Activated T-cell treated with anti-CD3 and anti-CD28 coated beads, Interleukin-2, amount 50 U/mL, for 72 hours (primary cell): ENCODE measurements at places on chromosomes 16 and 17. TPM values are rescaled to one million over a fixed set of nuclear protein-coding genes. Genes with fewer than 3 reads are reported as not detected.

Gene RNU2-1
- 5,082 TPM for total RNA-seq

Gene DUS1L
- 121 TPM for total RNA-seq

Gene EPX
- total RNA-seq: not detected

Gene ITGAL
- total RNA-seq: 517 TPM

DNA sequence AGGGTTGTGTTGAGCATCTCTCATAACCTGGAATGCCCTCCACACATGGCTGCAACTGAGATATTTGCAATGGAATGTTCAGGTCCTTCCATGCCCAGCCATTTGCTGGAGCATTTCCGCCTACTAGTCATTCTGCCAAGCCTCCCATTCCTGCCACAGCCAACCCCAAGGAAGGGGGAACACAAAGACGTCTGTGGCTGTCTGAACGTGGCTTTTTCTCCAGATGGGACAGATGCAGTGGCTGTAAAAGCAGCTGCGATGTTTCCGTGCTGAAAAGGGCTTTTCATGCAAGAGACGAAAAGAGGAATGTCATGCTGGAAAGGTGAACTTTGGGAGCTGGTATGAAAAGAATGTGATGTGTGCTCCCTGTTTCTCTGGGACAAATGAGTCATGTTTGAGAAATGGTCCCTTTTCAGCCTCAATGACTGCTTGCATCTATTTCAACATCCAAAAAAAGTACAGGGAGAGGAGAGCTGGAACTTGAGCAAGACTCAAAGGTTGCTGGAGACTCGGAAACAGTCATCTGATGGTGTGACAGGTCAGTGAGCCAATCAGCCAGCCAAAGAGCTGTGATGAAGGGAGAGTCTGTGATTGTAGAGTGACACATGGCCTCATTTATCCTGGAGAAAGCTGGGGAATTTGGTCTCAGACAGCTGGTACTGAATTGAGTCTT lies 208.9 kb downstream of the SHISA9 start:
- no peaks in the 10 kb centered on the region for H3K27me3 ChIP-seq
- no peak overlapping the region for H3K27ac ChIP-seq
- DNase-seq: no peak
- H3K4me1 ChIP-seq: no peaks in the 10 kb centered on the region

- no peaks in the 10 kb centered on the region for H3K27me3 ChIP-seq
- H3K4me1 ChIP-seq: peaks cover 5% of the 10 kb centered on the region
- no peak overlapping the region for H3K27ac ChIP-seq
- no peak overlapping the region for H3K4me3 ChIP-seq
These were observed 68.5 kb downstream of the WWP2 start for GRCh38 chr16:69830534-69831211.

GRCh38 chr16:8305201-8305600 lies 285.1 kb downstream of the TMEM114 start:
- no peak overlapping the region for H3K4me3 ChIP-seq
- H3K36me3 ChIP-seq: no peaks in the 10 kb centered on the region
- DNase-seq: no peak
- no peaks in the 10 kb centered on the region for H3K4me1 ChIP-seq
- H3K27ac ChIP-seq: no peak overlapping the region

GRCh38 chr17:51818777-51819176 lies 339.7 kb downstream of the CA10 start:
- peak overlapping the region; percentile 15 for H3K4me3 ChIP-seq
- H3K27ac ChIP-seq: peak overlapping the region; percentile 47
- H3K36me3 ChIP-seq: no peaks in the 10 kb centered on the region
- no peaks in the 10 kb centered on the region for H3K27me3 ChIP-seq
- H3K4me1 ChIP-seq: peaks cover 4% of the 10 kb centered on the region

GRCh38 chr16:31238041-31238440 lies 21.1 kb upstream of the PYDC1 start:
- H3K4me3 ChIP-seq: no peak overlapping the region
- H3K27me3 ChIP-seq: no peaks in the 10 kb centered on the region
- H3K27ac ChIP-seq: no peak overlapping the region
- no peak for DNase-seq

DNA sequence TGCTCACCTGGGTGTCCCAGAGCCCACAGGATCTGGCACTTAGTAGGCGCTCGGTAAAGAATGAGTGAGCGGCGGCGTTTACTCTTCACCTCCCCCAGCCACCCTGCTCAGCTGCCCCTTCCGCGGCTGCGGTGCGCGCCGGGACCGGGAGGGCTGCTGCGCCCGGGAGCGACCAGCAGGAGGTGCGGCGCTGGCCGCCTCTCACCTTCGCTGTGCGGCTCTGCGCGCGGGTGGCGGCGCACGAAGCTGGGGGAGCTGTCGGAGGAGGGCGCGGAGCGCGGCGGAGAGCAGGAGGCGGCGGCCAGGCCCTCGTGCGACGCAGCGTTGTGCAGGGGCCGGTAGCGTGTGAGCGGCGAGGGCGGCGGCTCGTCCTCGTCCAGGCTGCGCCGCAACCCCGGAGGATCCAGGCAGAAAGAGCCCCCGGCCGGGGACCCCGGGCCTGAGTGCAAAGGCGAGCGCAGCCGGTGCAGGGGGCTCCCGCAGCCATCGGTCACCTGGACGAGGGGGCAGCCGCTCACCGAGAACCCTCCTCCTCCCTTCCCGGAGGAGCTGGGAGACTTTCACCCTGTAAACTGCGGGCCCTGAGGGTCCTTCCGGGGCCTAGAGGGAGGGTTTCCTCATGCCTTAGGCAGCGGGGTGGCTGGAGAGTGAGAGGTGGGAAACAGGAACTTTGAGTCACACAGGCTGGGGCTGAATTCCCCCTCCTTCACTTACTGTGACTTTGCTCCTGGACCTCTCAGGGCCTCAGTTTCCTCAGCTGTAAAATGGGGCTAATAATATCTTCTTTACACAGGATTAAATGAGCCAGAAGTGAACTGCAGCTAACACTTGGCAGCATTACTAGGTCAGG lies 12.5 kb downstream of the SAMD14 start:
- DNase-seq: peak; percentile 79
- no peaks in the 10 kb centered on the region for H3K36me3 ChIP-seq
- peaks cover 52% of the 10 kb centered on the region for H3K27me3 ChIP-seq
- no peak overlapping the region for H3K27ac ChIP-seq

- no peak overlapping the region for H3K27ac ChIP-seq
- H3K27me3 ChIP-seq: no peaks in the 10 kb centered on the region
- no peak overlapping the region for H3K4me3 ChIP-seq
These were observed 79.8 kb downstream of the ZNF423 start for GRCh38 chr16:49776085-49776595.

DNA sequence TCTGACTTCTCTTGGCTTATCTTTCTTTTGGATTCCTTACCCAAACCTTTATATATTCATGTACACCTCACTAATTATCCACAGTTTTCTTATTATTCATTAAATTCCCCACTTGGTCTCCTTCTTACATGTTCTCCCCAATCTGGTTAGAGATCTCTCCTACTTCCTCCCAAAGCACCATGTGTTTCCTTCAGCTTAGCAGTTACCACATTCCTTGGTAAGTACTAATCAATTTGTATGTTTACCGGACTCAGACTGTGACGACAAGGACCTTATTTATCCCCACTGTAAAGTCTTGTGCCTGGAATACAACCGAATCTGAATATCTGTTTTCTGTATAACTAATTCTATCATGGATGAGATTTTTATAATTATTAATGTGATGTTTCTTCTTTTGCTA lies 389.5 kb downstream of the KCNJ2 start:
- no peaks in the 10 kb centered on the region for H3K36me3 ChIP-seq
- H3K4me3 ChIP-seq: no peak overlapping the region
- no peaks in the 10 kb centered on the region for H3K4me1 ChIP-seq
- no peak for DNase-seq

- no peaks in the 10 kb centered on the region for H3K4me1 ChIP-seq
- no peak overlapping the region for H3K4me3 ChIP-seq
- H3K27ac ChIP-seq: no peak overlapping the region
- H3K36me3 ChIP-seq: no peaks in the 10 kb centered on the region
- no peaks in the 10 kb centered on the region for H3K27me3 ChIP-seq
These were observed 174.8 kb downstream of the C16orf78 start for GRCh38 chr16:49548325-49548970.

DNA sequence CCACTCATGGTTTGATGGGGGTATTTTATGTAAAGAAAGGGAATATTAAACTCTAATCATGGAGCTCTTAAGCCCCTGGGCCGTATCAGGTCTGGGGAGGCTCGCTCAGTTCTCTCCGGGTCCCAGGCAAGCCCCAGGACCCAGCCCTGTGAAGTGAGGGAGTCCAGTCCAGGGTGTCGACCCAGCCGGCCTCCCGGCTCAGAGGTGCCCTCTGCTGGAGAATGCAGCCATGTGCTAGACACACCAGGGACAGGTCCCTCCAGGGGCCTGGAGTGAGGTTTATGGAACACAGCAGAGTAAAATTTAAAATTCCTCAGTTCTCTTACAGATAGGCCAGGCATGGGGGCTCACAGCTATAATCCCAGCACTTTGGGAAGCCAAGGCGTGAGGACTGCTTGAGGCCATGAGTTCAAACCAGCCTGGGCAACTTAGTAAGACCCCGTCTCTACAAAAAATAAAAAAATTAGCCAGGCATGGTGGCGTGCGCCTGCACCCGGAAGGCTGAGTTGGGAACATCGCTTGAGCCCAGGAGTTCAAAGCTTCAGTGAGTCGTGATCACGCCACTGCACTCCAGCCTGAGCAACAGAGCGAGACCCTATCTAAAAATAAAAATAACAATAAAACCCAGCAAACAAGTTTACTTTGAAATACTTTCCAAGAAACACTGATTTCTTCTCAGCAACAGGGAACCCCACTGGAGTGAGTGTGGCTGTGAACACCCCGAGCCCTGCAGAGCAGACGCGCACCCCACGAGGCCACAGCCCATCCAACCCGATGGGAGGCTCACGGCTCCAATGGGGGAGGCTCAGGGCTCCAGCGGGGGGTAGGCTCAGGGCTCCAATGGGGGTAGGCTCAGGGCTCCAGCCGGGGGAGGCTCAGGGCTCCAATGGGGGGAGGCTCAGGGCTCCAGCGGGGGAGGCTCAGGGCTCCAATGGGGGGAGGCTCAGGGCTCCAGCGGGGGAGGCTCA lies 72.2 kb downstream of the ZNF778 start:
- DNase-seq: peak; percentile 76
- no peaks in the 10 kb centered on the region for H3K27me3 ChIP-seq
- H3K27ac ChIP-seq: peak overlapping the region; percentile 50
- H3K4me3 ChIP-seq: no peak overlapping the region

DNA sequence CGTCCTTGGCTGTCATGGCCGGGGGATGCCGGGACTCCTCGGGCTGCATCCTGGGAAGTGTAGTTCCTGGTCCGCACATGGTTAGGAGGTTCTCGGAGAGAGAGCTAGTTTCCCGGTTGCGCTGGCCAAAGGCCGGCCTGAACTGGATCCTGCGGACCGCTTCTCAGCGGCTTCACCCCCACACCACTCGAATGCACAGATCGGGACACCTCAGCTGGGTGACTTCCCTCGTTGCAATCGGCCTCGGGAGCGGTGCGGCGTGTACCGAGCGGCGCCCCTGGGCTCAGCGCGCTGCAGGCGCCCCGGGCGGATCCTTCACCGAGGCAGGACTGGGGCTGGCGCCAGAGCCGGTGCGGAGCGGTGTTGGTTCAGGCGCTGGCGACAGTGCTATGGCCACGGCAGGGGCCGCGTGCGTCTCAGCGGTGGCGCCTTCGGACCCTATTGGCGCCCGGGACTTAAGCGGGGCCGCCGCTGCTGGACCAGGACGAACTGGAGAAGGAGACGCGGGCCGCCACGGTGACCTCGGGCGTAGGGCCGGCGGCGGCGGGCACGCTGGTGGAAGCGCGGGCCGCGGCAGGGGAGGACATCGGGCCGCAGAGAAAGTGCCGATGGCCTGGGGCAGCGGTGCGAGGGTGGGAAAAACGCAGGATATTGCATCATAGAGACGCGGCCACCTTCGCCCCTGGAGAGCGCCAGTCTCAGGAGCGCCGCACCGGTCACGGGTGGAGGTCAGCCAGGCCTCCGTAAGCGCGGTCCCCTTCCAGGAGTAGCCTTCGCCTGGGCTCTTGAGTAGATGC lies 11.4 kb downstream of the ZNF629 start:
- H3K4me1 ChIP-seq: peaks cover 37% of the 10 kb centered on the region
- peak overlapping the region; percentile 91 for H3K4me3 ChIP-seq
- H3K27ac ChIP-seq: no peak overlapping the region
- H3K36me3 ChIP-seq: peaks cover 3% of the 10 kb centered on the region

DNA sequence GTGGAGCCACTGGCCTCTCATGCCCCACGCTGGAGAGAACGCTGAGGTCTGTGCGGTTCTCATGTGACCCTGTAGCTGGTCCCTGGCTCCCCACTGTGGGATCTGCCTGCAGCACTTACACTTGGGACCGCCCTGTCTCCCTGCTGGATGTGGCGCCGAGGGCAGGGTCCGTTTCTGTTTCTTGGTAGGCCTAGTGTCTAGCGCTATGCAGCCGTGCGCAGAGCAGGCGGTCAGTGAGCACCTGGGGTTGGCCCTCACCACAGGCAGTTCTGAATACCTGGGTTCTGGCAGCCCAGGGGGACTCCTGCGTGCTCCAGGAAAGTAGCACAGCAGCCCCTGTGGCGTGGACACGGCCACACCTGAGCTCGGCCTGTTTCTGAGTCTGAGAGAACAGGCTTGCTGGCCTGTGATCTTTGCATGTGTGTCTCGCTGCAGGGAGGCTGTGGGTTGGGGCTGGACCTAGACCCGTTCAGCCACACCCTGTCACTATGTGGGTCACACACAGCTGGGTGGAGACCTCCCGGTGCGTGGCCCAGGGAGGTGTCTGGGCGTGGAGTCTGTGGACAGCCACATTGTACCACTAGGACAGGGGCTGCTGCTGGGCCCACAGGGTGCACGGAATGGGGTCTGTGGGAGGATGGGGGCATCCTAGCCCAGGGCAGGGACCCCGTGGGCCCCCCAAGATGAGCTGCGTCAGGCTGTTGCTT lies 2.8 kb downstream of the CAPN15 start:
- H3K4me3 ChIP-seq: peak overlapping the region; percentile 66
- no peaks in the 10 kb centered on the region for H3K27me3 ChIP-seq
- H3K36me3 ChIP-seq: peaks cover 2% of the 10 kb centered on the region
